Cortex of kidney (tissue), 1 donor: ENCODE measurements at places on chromosomes 13 and 19.

DNA sequence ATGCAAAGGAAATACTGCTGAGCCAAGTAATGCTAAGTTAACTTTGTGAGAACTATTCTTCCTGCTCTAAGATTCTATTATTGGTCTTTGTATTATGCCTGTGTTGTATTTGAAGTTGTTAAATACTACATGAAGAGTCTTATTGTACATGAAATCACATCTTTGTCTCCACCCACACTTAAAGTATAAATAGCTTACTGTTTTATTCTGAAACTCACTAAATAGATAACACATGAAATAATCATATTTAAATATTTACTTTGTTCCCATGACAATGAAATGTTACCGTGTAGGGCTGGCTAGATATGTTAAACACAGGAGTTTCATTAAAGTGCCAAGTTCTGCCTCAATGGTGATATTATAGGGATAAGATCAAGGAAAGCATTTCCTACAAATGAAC is 562.1 kb upstream of the ATXN8OS start:
- DNase-seq, result no peak

- no peak for DNase-seq
Observed at GRCh38 chr13:97256343-97256783, 34.2 kb downstream of the MBNL2 start.

GRCh38 chr19:28297036-28297435 is 915.9 kb downstream of the UQCRFS1 start:
- no peak for DNase-seq

- DNase-seq, result no peak
Observed at GRCh38 chr13:76667551-76667950, 218.7 kb downstream of the KCTD12 start.

GRCh38 chr13:102863590-102863989 is 17.8 kb downstream of the ERCC5 start:
- no peak for DNase-seq

DNA sequence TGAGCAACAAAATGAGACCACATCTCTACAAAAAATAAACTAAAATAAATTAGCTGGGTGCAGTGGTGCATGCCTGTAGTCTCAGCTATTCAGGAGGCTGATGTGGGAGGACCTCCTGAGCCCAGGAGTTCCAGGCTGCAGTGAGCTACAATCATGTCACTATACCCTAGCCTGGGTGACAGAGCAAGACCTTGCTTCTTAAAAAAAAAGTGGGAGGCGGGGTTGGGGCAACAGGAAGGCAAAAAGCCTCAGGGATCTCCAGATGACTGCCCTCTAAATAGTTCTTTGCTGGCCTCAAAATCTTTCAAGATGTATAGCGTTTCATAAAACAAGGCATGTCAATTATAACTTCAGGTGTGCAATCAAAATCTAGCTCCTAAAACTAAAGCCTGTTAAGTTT is 18.5 kb downstream of the CEACAM8 start:
- DNase-seq, result no peak

GRCh38 chr19:55486971-55487923 is 989 bp upstream of the SSC5D start:
- no peak for DNase-seq

- DNase-seq, result no peak
Observed at GRCh38 chr13:67792151-67792676, 562.1 kb upstream of the PCDH9 start.

DNA sequence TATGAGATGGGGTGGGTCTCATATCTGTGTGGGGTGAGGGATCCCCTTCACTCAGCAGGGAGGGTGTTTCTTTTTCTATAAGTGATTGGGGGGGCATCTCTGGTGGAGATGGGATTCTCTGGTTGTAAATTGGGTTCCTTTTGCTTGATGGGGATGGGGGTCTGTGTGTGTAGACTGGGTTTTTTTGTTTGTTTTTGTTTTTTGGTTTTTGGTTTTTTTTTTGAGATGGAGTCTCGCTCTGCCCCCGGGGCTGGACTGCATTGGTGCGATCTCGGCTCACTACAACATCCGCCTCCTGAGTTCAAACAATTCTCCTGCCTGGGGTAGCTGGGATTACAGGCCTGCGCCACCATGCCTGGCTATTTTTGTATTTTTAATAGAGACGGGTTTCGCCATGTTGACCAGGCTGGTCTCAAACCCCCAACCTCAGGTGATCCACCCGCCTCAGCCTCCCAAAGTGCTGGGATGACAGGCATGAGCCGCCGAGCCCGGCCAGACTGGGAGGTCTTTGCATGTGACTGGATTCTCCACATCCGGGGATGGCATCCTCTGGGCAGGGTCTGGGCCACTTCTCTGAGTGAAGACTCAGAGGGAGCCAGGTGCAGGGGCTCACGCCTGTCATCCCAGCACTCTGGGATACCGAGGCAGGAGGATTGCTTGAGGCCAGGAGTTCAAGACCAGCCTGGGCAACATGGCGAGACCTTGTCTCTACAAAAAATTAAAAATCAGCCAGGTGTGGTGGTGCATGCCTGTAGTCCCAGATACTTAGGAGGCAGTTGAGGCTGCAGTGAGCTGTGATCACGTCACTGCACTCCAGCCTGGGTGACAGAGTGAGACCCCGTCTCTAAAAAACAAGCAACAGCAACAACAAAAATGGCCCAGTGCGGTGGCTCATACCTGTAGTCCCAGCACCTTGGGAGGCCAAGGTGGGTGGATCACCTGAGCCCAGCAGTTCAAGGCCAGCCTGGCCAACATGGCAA is 799 bp downstream of the MYBPC2 start:
- no peak for DNase-seq

GRCh38 chr13:106768991-106769390 is 201.1 kb upstream of the ARGLU1 start:
- no peak for DNase-seq

GRCh38 chr13:112842931-112843391 is 126.1 kb upstream of the MCF2L start:
- no peak for DNase-seq
